LHCN-M2 (cell line): ENCODE measurements at places on chromosomes 6 and 20. TPM values are rescaled to one million over a fixed set of nuclear protein-coding genes. Genes with fewer than 3 reads are reported as not detected.

GRCh38 chr6:155290491-155290890 lies 23.8 kb downstream of the TFB1M start:
- no peak for DNase-seq

GRCh38 chr6:104633125-104633524 lies 226.6 kb downstream of the HACE1 start:
- no peak for DNase-seq

DNA sequence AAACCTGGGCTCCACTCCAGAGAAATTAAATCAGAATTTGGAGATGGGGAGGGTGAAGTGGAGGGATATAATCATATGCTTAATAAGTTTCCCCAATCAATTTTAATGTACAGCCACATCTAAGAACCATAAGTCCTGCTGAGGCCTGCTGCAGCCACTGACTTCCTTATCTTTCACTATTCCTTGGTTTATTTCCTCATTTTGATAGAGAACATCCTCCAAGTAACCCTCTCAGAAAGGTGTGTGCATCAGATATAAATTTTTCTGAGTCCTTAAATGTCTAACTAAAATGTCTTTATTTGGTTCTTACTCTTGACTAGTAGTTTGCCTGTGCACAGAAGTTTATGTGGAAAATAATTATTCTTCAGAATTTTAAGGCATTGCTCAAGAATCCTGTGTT lies 23.7 kb upstream of the SIRT5 start:
- DNase-seq = no peak

DNA sequence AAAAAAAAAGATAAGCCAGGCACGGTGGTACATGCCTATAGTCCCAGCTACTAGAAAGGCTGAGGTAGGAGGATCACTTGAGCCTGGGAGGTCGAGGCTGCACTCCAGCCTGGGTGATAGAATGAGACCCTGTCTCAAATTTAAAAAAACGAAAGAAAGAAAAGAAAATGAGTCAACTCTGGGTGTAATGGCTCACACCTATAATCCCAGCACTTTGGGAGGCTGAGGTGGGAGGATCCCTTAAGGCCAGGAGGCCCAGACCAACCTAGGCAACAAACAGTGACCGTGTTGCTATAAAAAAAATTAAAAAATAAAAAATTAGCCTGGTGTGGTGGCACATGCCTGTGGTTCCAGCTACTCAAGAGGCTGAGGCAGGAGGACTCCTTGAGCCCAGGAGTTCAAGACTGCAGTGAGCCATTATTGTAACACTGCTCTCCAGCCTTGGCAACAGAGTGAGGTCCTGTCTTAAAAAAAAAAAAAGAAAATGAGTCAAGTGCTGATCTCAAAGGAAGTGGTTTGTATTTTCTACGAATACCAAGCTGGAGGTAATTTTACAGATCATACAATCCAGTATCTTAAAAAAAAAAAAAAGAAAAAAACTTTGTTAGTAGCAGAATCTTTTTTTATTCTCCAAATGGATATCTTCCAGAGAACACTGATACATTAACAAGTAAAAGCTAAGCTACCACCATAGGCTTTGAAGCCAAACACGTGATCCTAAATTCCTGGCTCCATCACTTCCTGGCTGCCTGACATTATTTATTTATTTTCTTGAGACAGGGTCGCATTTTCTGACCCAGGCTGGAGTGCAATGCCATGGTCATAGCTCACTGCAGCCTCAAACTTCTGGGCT lies 5.7 kb downstream of the COMMD7 start:
- DNase-seq = peak; percentile 67

GRCh38 chr6:56073315-56073714 lies 174.1 kb downstream of the COL21A1 start:
- DNase-seq = peak; percentile 88

- DNase-seq = no peak
These were observed 312.9 kb downstream of the SAMD5 start for GRCh38 chr6:147821295-147821897.

GRCh38 chr6:3707024-3707423 lies 44.5 kb downstream of the PXDC1 start:
- no peak for DNase-seq

GRCh38 chr20:51579137-51579536 lies 36.6 kb upstream of the NFATC2 start:
- no peak for DNase-seq

- DNase-seq = no peak
These were observed 113.9 kb upstream of the NAA20 start for GRCh38 chr20:19903168-19903811.

GRCh38 chr6:112150363-112150762 lies 63.0 kb downstream of the FAM229B start:
- DNase-seq = no peak

Gene TCP11
- total RNA-seq = 0.23 and 0.32 TPM in 2 replicates

Gene BNIP5
- not detected in 2 replicates for total RNA-seq

Gene TXLNB
- total RNA-seq = 1.2 and 2.1 TPM in 2 replicates

Gene TSHZ2
- total RNA-seq = not detected in 2 replicates

Gene QRSL1
- 10.1 and 11.0 TPM in 2 replicates for total RNA-seq
